ENCODE measurements at places on chromosomes 7 and 10.

DNA sequence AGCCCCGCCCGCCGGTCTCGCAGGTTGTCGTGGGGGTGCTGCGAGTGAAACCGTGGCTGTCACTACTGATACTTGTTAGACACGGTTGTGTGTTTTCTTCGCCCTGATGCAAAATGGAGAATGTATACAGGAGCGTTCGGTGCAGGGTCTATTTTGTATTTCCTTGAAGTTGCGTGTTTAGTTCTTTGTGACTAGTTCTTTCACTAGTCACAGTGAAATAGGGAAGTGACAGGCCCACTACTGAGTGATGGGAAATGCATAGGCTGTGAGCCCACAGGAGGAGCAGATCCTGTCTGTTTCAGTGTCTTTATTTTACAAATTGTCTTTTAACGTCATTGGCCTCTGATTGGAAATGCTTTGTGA, 675 bp downstream of the ABRAXAS2 start:
- DNase-seq = no peak
- peak overlapping the region; percentile 94 for H3K4me3 ChIP-seq
- peak overlapping the region; percentile 92 for H3K27ac ChIP-seq

DNA sequence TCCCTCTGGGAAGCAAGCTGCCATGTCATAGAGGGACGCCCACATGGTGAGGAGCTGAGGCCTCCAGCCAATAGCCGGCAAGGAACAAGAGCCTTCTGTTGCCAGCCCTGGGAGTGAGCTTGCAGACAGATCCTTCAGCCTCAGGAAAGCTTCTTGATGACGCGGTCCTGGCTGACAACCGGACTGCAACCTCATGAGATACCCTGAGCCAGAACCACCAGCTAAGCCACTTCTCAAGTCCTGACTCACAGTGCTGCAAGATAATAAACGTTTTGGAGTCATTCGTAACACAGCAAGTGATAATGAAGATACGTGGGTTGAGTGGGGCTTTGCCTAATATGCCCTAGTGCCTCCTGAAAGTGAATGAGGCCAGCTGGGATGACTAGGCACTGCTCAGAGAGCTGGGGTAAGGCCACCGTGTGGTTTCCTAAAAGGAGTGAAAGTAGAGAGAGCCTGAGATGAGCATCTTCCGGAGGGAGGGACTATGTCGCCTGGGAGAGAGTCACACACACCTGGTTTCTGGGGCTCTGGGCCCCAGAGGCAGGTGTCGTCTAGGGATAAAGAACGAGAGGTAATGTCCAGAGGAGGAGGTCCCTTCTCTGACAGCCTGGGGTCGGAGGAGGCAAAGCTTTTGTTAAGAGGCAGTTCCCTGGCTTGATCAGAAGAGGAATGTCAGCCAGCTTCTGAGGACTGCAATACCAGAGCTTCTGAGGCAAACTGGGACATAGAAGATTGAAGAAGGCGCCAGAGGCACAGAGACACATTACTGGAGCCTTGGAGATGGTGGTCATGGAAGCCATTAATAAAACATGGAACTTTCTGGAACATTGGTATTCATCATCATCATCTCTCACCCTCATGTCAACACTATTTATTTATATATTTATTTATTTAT, 53.6 kb downstream of the PYROXD2 start:
- peaks cover 6% of the 10 kb centered on the region for H3K4me1 ChIP-seq
- DNase-seq = peak; percentile 39
- no peak overlapping the region for H3K27ac ChIP-seq
- no peaks in the 10 kb centered on the region for H3K36me3 ChIP-seq

DNA sequence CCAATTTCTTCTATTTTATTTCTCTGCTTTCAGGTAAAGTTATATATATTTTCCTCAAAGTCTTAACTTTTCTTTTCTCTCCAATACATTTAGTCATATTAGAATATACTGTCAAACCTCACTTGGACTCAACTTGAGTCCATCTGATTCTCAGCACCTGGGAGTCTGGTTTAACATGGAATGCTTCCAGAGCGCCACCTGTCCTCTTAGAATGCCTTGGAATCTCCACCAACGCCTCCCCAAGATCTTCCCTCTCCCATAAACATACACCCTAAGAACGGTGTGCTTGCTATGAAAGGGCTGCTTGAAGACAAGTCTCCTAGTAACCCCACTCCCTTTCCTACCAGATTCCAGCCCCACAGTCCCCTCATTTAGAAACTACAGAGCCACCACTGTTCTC, 229.1 kb upstream of the MKLN1 start:
- peak overlapping the region; percentile 32 for H3K27ac ChIP-seq
- no peak for DNase-seq
- peaks cover 79% of the 10 kb centered on the region for H3K4me1 ChIP-seq
- no peaks in the 10 kb centered on the region for H3K27me3 ChIP-seq

GRCh38 chr7:100053215-100053614, 3.6 kb downstream of the ZSCAN21 start:
- H3K27ac ChIP-seq = no peak overlapping the region
- peaks cover 18% of the 10 kb centered on the region for H3K4me1 ChIP-seq
- peaks cover 2% of the 10 kb centered on the region for H3K36me3 ChIP-seq
- no peak overlapping the region for H3K4me3 ChIP-seq
- no peaks in the 10 kb centered on the region for H3K27me3 ChIP-seq

- H3K27ac ChIP-seq = no peak overlapping the region
- H3K27me3 ChIP-seq = peaks cover 15% of the 10 kb centered on the region
- no peaks in the 10 kb centered on the region for H3K4me1 ChIP-seq
- no peak for DNase-seq
- H3K36me3 ChIP-seq = no peaks in the 10 kb centered on the region
- H3K4me3 ChIP-seq = no peak overlapping the region
These were observed 12.7 kb downstream of the AGR2 start for GRCh38 chr7:16791905-16792698.

DNA sequence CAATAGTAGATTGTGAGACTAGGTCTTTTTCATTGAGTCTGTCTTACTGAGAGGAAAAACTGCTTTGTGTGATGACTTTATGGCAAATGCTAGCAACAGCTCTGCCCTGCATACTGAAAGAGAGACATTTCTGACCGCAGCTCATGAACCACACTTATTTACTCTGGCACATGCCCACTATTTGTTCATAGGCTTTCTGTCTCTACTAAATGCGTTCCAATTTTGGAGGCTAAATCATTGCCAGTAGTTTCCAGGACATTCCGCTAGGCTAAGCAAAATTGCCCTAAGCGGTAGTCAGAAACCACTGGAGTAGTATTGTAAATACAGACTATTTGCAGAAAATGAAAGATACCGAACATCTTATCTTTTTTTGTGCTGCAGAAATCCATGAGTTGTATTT, 55.6 kb upstream of the DLX6 start:
- no peak for DNase-seq
- H3K36me3 ChIP-seq = no peaks in the 10 kb centered on the region
- H3K27me3 ChIP-seq = peaks cover 35% of the 10 kb centered on the region
- no peaks in the 10 kb centered on the region for H3K4me1 ChIP-seq
- H3K27ac ChIP-seq = no peak overlapping the region
- H3K4me3 ChIP-seq = no peak overlapping the region

DNA sequence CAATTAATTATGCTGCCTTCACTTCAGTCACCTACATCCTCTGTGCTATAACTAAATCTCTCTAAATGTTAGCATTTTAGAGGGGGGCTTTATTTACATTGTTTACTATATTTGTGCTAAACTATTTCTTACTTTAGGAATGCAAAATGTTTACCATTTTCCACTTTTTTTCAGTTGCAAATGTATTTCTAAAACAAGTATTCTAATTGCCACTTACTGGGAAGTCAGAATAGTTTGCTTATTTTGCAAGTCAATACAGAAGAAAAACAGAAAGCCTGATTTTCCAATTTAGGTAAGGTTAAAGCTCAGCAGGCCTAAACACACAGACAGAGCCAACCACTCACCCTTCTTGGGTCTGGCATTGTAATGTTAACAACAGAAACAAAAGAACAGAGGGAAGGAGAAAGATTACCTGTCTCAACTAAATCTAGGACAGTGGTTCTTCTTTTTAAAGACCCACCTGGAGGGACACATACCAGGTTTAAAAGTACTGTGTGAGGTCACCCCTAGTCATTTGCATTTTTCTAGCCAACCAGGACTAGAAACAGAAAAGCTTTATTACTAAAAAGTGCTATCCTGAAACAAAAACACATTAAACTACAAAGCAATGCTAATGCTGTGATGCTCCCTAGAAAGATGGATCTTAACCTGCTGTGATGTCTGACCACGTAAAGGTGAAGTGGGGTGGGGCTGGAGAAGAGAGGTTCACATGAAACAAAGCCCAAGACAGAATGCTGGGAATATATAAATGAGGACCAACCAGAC, 178.2 kb downstream of the SLC25A13 start:
- no peak overlapping the region for H3K27ac ChIP-seq
- peaks cover 19% of the 10 kb centered on the region for H3K36me3 ChIP-seq
- no peak for DNase-seq
- H3K4me3 ChIP-seq = no peak overlapping the region
- H3K4me1 ChIP-seq = no peaks in the 10 kb centered on the region

DNA sequence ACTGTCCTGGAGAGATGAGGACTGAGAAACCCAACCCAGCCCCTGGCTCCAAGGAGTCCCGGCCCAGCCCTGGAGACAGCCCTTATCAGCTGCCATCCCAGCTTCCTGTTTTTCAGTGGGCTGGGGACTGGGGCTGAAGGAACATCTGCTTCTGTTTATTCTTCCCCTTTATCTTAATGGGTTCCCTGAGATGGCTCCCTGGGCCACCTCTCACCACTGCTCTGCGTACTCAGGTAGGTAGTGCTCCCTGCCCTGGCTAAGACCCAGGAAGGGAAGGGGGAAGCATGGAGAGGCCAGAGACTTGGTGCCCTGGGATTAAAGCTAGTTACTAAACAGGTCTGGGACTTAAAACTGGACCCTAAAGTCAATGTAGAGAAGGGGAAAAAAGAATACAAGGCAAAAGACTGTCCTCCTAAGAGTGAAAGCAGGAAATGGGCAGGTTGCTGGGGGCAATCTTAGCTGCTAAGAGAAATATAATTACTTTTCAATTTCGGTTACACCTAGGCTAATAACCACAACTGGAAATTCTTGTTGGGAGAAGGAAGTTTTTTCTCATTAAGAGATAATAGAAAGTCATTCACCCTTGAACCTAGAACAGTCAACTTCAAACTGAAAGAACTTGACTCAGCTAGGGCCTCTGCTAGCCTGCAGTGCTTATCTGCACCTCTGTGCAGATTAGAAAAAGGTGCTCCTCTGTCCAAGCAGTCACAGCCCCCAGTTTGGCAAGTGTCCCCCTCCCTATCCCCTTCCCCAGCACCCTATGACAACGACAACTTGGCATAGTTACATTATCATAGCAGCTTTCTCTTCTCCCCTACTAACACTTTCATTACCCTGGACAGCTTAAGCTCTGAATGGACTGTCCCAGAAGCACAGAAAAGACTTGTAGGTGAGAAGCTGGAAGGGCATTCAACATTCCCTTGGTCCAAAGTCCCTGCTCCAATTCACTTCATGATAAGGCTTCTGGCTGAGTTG, 65.6 kb upstream of the KDM7A start:
- H3K27me3 ChIP-seq = no peaks in the 10 kb centered on the region
- no peak overlapping the region for H3K4me3 ChIP-seq
- no peak for DNase-seq
- H3K4me1 ChIP-seq = peaks cover 20% of the 10 kb centered on the region
- no peaks in the 10 kb centered on the region for H3K36me3 ChIP-seq

DNA sequence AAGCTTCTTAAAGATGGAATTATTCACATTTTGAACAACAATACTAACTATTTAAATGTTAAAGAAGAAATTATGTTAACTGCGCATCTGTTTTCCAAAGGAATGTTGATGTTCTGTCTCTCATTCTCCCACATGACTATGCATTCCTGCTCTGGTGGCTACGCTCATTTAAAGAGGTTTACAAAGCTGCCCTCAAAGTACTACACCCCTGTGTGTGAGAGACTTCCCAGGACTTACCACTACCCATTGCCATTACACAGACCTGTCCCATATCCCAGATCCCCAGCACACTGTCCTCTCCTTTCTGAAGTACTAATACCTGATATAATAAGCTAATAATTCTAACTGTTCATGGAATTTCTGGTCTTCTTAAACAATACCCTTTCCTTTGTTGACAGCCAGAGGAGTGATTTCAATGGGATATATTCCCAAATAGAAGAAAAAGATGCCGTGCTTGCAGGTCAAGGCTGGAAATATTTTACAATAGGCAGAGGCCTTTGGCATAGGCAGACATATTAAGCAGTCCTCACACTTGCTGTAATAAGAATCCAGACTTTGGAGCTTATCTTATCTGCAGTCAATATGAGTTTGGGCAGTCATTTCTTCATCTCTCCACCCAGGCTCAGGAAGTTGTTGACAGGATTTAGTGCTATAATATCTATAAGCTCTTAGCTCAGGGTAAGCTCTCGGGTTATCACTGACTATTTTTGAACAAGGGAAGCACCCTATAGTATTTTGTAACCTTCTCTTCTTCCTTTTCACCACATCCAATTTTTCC, 12.2 kb downstream of the LIPF start:
- no peak overlapping the region for H3K4me3 ChIP-seq
- peaks cover 7% of the 10 kb centered on the region for H3K4me1 ChIP-seq
- H3K27me3 ChIP-seq = peaks cover 4% of the 10 kb centered on the region
- no peak overlapping the region for H3K27ac ChIP-seq
- H3K36me3 ChIP-seq = no peaks in the 10 kb centered on the region

DNA sequence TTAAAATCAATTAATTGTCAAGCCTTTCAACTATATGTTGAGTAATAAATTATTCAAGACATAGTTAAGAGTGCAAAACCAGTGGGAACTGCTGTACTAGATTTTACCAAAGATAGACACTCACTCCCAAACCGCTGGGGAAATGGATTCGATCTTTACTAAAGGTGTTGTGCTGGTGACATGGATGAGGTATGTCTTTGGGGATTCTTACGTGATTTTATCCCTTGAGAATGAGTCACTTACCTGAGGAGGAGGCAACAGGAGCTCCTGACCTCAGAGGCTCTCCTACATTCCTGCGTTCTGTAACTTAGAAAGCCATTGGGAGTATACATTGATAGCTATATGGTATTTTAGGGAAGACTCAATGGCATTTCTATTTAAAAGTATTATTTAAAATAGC, 165.5 kb downstream of the PKD1L1 start:
- H3K27ac ChIP-seq = no peak overlapping the region
- DNase-seq = no peak
- H3K36me3 ChIP-seq = no peaks in the 10 kb centered on the region
- H3K4me1 ChIP-seq = no peaks in the 10 kb centered on the region
- H3K27me3 ChIP-seq = no peaks in the 10 kb centered on the region

DNA sequence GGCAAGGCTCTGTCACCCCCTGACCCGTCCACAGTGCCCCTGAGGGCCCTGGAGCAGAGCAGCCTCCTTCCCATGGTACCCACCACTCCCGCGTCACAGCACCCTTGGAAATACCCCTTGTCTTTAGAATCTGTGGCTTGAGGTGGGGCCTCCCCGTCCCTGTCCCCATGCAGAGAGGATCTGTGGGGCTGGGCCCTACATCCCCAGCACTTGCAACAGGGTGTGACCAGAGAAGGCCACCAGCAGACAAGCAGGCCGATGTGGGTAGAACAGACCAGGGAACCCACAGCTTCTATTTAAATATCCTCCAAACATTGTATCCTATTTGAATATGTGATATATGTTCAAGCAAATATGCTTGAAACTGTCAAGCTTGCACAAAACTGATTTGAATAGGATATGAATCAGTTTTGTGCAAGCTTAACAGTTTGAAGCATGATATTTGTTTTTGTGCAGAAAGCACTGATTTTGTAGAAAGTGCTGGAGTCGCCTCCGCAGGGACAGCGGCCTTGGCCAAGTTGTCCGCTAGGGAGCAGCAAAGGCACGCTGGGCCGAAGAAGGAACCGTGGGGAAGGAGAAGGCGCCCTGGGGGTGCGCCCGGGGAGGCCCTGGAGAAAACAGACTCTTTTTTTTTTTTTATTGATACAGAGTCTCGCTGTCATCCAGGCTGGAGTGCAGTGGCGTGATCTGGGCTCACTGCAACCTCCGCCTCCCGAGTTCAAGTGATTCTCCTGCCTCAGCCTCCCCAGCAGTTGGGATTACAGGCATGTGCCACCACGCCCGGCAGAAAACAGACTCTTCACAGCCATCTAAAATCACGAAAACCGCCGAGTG, 2.2 kb downstream of the CFAP46 start:
- no peak overlapping the region for H3K27ac ChIP-seq
- peak; percentile 68 for DNase-seq
- H3K36me3 ChIP-seq = no peaks in the 10 kb centered on the region
- H3K4me1 ChIP-seq = peaks cover 15% of the 10 kb centered on the region
- peaks cover 65% of the 10 kb centered on the region for H3K27me3 ChIP-seq

Measured in activated naive CD8-positive, alpha-beta T cell treated with anti-CD3 and anti-CD28 coated beads for 36 hours (primary cell).